Stimulated activated CD4-positive, alpha-beta T cell treated with anti-CD3 and anti-CD28 coated beads, Interleukin-15, amount 100 ng/mL, for 1 hour (primary cell): ENCODE measurements at places on chromosomes 1 and 21.

GRCh38 chr21:44473915-44474555, 18.7 kb downstream of the LRRC3 start:
- no peak for DNase-seq

- DNase-seq: no peak
Observed at GRCh38 chr1:175566247-175566646, 177.1 kb downstream of the TNR start.

DNA sequence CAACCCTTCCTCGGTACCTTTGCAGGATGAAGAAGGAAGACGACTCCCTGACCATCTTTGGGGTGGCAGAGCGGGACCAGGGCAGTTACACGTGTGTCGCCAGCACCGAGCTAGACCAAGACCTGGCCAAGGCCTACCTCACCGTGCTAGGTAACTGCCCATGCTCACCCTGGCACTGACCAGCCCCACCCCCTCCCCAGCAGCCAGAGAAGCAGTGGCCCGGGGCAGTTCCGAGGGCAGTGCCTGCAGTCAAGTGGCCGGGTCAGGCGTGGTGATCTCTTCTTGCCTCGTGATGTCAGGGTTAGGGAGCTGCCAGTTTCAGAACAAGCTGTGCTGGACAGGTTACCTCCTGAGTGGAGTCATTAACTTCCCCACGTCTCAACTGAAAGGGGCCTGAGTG, 66.4 kb upstream of the CNTN2 start:
- no peak for DNase-seq

DNA sequence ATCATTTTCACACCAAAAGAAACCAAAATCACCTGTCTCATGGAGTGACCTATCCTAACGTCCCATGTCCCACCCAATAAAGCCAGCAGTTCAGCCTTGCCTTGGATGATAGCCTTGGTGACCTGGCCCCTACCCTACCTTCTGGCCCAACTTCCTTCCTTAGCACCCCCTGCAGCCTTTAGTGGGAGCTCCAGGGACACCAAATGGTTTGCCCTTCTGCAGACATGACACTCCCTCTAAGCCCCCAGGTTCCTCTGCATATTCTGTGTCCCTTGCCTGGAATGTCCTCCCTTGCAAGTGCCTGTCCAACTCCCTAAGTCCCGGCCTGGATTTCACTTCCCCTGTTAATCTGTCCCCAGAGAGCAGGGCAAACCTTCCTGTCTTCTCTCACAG, 2.2 kb downstream of the SLFNL1 start:
- no peak for DNase-seq

- no peak for DNase-seq
Observed at GRCh38 chr1:164337885-164338284, 221.1 kb upstream of the PBX1 start.
